ENCODE measurements at places on chromosomes 7 and 10.

GRCh38 chr10:102645741-102646609 lies 1.7 kb downstream of the TRIM8 start:
- peak; percentile 55 for DNase-seq

- DNase-seq: no peak
Measured at GRCh38 chr10:70885481-70885880, 2.9 kb downstream of the PCBD1 start.

- no peak for DNase-seq
Measured at GRCh38 chr7:71886046-71886445, 526.1 kb downstream of the CALN1 start.

DNA sequence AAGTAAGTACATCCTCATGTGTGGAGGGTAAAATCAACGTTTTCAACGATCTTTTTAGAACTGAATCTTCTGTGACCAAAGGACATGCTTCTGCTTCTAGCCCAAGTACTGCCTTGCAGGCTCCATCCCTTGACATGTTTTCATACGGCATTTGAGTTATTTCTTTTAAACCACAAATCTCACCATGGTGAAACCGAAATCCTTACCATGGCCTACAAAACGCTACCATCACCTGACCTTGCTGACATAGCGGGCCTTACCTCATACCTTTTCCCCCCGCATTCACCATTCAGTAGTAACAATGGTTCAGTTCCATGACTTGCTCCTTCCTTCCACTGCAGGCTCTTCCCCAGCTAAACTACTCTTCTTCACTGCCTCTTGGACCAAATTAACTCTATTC lies 3.5 kb downstream of the RNF216 start:
- no peak for DNase-seq

GRCh38 chr10:77524281-77524711 lies 113.3 kb downstream of the KCNMA1 start:
- no peak for DNase-seq

GRCh38 chr7:84209006-84209405 lies 14.4 kb upstream of the SEMA3A start:
- DNase-seq: no peak

DNA sequence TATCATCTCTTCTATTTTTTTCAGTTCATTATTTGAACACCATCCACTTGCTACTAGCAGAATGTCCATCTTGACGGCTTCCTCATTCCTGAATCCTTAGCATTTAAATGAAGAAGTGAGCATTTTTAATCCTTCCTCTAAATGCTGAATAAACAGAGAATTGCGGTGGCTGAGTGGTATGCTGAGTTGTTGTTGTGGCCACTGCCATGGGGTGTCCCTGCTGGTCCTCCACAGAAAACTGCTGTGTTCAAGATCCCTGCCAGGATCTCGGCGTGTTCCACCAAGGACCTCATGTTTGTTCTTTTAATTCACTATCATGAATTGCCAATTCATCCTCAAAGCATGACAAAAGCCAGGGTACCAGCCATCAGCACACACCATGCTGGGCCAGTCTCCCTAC lies 48.9 kb upstream of the HABP2 start:
- no peak for DNase-seq

- DNase-seq: no peak
Measured at GRCh38 chr10:114061148-114061547, 17.5 kb downstream of the ADRB1 start.

- no peak for DNase-seq
Measured at GRCh38 chr10:126022841-126023240, 126.5 kb downstream of the FANK1 start.

GRCh38 chr7:25303281-25304181 lies 75.2 kb upstream of the NPVF start:
- DNase-seq: no peak

DNA sequence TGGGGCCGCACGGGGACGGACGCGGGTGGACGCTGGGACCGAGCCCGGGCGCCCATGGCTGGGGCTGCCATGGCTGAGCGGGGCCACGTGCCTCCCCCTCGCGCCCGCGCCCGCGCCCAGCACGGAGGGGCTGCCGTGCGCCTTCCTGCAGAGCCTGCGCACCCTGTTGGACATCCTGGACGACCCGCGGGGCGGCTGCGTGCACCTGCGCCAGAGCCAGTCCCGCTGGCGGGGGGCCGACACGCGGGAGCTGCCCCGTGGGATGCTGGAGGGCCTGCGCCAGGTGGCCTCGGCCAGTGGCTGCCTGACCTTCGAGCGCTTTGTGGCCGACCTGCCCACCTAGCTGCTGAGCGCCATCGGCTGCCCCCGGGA lies 72.5 kb upstream of the KCTD7 start:
- DNase-seq: no peak

- peak; percentile 83 for DNase-seq
Measured at GRCh38 chr7:121872831-121873288, at the start of gene PTPRZ1. TSS of gene PTPRZ1 (plus strand) at chr7:121873161. CDS start at chr7:121873500, 339 bp downstream.

DNA sequence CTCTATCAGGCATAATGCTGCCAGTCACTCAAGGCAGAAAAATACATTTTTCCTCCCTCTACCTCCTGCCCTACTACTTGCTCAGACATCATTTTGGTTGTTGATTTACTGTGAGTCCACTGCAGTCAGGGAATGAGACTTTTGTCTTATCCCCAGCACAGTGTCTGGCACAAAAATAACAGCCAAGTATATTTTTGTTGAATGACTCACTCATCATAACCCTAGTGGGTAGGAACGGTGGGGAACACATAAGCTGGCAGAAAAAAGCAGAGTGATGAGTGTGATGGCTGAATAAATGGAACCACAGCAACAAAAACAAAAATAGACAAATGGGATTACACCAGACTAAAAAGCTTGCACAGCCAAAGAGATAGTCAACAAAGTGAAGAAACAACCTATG lies 65.8 kb upstream of the LAMB4 start:
- DNase-seq: no peak

GRCh38 chr10:69861251-69862240 lies 59.8 kb downstream of the COL13A1 start:
- no peak for DNase-seq

- no peak for DNase-seq
Measured at GRCh38 chr7:99843808-99844207, 16.0 kb downstream of the CYP3A43 start.

- DNase-seq: no peak
Measured at GRCh38 chr7:158573310-158573709, 14.3 kb downstream of the PTPRN2 start.

GRCh38 chr10:122650331-122650730 lies 49.3 kb downstream of the C10orf120 start:
- DNase-seq: no peak

- DNase-seq: peak; percentile 80
Measured at GRCh38 chr7:151083071-151083823, at the start of gene TMUB1. TSS of gene TMUB1 (minus strand) at chr7:151083493. CDS start at chr7:151082563, 930 bp downstream.

GRCh38 chr7:111775206-111775605 lies 212.9 kb upstream of the IMMP2L start:
- no peak for DNase-seq

DNA sequence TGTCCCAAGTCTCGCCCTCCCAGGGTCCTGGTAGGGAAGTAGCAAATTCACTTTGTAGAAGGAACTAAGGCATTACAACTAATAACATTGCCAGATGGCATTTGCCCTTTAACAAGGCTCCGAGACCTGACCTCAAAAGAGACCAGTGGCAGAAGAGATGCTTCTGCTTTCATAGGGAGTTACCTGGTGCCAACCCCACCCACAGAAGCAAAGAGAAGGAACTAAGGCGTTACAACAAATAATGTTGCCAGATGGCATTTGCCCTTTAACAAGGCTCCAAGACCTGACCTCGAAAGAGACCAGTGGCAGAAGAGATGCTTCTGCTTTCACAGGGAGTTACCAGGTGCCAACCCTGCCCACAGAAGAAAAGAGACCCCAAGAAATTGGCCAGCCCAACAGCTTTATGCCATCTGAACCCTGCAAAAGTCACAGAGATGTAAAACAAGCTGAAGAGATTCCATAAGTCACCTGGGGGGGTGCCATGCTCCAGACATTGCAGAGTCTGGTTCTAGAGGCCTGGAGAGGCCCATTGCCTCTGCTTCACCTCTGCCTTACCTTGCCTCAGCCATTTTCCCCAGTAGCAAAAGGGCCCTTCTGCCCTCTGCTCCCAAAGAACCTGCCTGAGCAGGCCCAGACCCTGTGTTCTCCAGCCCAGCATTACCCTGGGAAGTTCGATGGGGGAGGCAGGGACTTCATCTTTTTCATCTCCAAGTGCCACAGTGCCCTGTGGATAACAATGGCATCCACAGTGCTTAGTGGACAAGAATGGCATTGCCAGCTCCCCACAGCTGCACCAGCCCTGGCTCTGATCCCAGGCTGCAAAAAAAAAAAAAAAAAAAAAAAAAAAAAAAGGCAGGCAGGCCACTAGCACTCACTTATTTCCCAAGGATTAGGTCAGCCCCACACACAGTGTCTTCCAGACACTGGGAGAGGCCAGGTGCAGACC lies 179.5 kb upstream of the PLXNA4 start:
- DNase-seq: no peak

- no peak for DNase-seq
Measured at GRCh38 chr7:30743371-30744074, 8.4 kb upstream of the INMT start.

GRCh38 chr7:148575640-148576411 lies 14.7 kb upstream of the C7orf33 start:
- peak; percentile 76 for DNase-seq

- no peak for DNase-seq
Measured at GRCh38 chr7:130444751-130445407, 4.1 kb upstream of the CEP41 start.

GRCh38 chr7:99379043-99379577 lies 4.6 kb downstream of the ARPC1B start:
- no peak for DNase-seq

GRCh38 chr10:70858759-70859158 lies 29.6 kb downstream of the PCBD1 start:
- no peak for DNase-seq

DNA sequence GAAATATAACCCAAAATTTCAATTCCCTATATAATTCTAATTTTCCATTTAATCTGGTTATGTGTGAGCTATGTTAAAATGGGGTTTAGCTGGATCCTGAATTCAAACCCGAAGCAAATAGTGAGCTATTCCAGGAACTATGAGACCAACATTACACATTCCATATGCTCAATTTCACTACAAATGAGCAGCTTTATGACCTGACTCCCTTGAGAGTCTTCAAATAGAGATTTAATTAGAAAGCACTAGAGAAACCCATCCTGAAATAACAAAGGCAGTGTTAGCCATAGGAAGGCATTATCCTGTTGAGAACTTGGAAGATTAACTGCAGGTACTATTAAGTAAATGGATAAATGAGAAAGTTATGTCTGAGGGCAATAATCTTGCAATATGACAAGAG lies 890.0 kb downstream of the GRM8 start:
- DNase-seq: no peak

- DNase-seq: no peak
Measured at GRCh38 chr10:94640562-94640961, 43.0 kb upstream of the CYP2C18 start.

DNA sequence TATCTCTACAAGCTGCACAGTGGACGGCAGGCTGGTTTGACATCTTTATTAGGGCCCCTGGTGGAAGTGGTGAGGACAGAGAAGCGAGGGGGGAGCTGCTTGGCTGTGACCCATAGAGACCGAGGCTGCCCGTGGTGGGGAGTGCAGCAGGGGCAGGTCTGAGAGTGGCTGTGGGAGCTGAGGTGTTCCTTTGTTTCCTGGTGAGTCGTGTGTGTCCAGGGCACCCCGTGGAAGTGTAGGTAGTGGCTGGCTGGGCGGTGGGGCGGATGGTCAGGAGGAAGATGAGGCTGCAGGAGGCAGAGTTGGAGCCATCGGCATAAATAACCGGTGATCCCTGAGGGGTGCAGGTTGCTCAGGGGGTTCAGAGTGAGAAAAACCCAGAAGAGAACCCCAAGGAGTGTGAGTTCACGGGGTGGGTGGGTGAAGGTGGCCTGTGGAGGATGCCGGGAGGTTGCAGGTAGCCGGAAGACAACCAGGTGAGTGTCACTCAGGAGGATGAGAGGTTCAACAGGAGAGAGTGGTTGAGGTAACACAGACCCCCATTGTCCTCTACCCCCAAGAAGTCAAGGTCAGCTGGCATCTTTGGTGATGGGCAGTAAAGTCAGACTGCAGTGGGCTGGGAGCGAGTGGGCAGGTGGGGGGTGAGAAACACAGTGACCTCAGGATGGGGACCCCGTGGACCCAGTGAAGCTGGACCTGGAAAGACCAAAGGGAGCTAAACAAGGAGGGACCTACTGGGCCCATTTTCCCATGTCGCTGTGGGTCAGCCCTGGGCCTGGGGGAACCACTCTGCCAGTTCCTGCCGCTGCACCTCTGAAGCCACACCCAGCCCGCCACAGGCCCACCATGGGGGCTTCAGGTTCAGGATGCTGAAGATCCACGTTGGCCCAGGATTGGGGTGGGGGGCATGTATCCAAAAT lies 7.8 kb downstream of the ATP6V0E2 start:
- no peak for DNase-seq

- no peak for DNase-seq
Measured at GRCh38 chr10:405648-406047, 270.4 kb downstream of the ZMYND11 start.

GRCh38 chr10:29409241-29410054 lies 120.6 kb downstream of the LYZL1 start:
- no peak for DNase-seq

GRCh38 chr7:107551936-107552335 lies 11.8 kb downstream of the COG5 start:
- no peak for DNase-seq

DNA sequence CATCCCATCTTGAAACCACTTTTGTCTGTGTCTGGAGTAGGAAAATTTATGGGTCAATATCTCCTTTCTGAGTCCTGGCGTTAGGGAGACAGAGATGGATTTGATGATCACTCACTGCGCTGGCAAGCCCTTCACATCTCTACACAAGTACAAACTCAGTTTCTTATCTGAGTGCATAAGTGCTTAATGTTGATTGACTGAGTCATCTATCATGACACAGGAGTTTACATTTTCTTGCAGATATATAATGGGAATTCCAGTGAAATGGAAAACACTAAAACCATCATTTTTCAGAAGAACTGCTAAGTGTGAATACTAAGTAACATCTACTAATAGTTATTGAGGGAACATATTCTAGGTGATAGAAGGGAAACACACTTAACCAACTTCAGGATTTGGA lies 763.9 kb upstream of the COBL start:
- no peak for DNase-seq

DNA sequence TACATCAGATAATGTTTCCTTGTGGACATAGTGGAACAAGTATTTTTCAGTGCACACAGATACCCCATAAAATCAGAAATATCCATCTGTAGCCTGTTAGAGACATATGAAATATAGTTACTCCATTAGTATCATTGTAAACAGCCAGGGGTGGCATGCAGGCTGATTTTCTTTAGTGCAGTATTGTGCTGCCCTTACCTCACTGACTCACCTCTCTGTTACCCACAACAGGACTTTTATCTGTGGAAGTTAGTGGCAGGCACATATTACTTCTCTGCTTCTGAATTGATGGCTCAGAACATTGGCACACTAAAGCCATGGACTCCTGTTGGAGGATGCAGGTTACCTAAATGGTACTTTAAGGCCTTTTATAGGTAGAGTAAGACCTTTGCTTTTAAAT lies 70.0 kb downstream of the SLC25A40 start:
- DNase-seq: no peak

DNA sequence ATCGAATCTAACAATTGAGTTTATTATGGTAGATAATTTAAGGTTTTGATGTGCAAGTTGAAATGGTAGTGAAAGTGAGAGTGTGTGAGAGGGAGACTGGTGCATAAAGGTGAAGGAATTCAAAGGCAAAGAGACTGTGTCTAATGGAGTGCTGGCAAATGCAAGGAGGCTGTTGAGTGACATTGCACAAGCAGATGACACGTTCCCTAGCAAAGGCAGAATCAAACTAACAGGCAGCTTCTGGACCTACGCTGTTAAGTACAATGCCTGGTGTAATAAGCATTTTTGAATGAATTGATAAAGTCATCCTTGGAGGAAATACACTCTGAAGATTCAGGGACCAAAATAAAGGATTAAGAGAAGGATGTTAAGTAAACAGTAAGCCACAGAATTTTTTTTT lies 11.7 kb upstream of the GPR141 start:
- no peak for DNase-seq

All from nephron progenitor cell (in vitro differentiated cells).